ENCODE measurements at places on chromosomes 5 and 9.

- no peak for DNase-seq
Measured at GRCh38 chr9:101970609-101971008, 232.2 kb upstream of the GRIN3A start.

DNA sequence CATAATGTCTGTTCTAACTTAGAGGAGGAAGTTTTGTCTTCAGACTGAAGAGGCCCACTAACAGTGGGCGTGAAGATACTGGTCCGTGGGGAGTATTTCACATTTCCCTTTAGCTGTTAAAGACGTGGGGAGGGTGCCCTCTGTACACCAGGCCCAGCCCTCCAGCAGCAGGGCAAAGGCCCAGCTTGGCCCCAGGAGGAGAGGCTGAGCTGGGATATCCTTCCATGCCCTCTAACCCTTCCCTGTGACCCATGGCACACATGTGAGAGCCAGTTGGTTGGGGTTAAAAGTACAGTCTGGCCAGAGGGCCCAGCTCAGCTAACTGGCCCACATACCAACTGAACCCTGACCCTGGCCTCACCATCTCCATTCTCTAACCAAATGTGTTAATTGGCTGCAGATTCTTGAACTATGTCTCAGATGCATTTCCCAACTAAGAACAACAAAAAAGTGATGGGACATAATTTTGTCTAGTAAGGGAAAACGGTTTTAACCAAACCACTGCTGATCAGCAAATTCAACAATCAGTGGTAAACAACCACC is 74.4 kb downstream of the LHFPL2 start:
- no peak for DNase-seq

GRCh38 chr5:35408146-35408545 is 177.9 kb upstream of the PRLR start:
- no peak for DNase-seq

DNA sequence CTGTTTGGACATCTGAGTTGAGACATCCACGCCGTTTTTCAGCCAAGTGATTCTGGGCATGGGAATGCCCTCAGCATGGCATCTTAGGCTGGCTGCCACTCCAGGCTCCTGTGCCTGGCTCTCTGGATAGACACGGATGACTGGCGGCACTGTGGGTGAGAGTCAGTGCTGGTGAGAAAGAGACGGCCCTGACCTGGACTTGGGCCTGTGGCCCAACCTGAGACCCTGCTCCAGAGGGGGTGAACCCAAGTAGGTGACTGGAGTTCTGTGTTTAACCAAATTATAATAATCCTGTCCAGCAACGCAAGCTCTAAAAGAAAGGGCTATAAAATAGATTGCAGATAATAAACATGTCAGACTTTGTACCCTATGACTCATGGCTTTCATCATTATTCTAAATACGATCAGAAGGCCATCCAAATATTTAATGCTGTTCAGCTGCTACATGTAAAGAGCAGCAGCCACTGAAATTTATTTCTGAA is 173.9 kb downstream of the HSPA4 start:
- no peak for DNase-seq

GRCh38 chr9:136093346-136093986 is 1.6 kb downstream of the NACC2 start:
- no peak for DNase-seq

- no peak for DNase-seq
Measured at GRCh38 chr5:168307925-168308584, 16.6 kb downstream of the WWC1 start.

- DNase-seq, result peak; percentile 77
Measured at GRCh38 chr5:115601701-115602590, at the start of gene TICAM2. Gene TICAM2, minus strand, starts transcription at chr5:115602479. Its CDS starts 21,223 bp downstream, at chr5:115581256.
